ENCODE measurements at places on chromosomes 13 and 19.

GRCh38 chr19:8592231-8593009 is 15.2 kb upstream of the MYO1F start:
- DNase-seq: peak; percentile 46

GRCh38 chr19:36169084-36169760 is 17.0 kb upstream of the COX7A1 start:
- DNase-seq: peak; percentile 68

- DNase-seq: no peak
These were observed 705.3 kb downstream of the GPC5 start for GRCh38 chr13:92103689-92104153.

DNA sequence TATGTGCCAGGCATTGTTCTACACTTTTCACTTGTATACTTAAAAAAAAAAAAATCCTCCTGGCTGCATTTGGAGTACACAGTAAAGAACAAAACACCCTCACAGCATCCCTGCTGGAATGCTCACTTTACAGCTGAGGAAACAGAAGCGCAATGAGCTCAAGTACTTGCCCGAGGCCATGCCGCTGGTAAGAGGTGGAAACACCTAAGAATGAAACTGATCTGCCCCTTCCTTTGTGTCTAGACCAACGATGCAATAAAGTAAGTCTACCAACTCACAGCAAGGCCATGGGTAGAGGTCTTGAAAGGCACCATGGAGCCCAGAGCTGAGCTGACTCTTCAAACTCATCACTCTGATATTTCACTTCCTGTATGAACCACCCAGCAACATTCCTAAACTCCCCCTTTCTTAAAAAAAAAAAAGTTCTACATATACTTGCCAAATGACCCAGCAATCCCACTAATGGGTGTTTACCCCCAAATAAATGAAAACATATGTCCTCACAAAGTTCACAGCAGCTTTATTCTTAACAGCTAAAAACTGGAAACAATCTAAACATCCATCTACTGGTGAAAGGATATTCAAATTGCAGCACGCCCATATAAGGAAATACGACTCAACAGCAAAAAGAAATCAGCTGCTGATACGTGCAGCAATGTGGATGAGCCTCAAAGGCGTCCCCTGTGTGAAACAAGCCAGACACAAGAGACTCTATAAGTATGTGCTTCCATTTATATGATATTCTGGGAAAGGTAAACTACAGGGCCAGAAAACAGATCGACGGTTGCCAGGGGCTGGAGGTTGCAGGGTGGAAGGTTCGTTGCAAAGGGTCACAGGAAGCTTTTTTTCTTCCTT is 236.6 kb upstream of the MAB21L1 start:
- DNase-seq: no peak

DNA sequence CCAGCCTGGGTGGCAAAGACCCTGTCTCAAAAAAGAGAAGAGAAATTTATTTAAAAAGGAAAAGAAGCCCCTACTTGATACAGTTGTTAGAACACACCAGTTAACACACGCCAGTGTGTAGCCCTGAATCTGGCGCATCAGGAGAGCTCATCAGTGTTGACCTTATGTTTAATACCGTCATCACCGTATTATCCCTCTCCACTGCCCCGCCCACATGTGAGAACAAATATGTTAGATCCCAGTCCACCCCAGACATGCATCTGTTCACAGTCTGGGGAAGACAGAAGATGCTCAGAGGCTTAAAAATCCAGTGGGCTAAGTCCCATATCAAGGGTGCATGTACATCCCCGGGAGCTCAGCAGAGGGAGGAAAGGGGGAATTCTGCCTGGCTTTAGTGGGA is 155.2 kb downstream of the DPF1 start:
- DNase-seq: no peak

Measured in NCI-H1930 (cell line).